Ammon's horn (tissue), 1 donor: ENCODE measurements at places on chromosomes 12 and 14.

DNA sequence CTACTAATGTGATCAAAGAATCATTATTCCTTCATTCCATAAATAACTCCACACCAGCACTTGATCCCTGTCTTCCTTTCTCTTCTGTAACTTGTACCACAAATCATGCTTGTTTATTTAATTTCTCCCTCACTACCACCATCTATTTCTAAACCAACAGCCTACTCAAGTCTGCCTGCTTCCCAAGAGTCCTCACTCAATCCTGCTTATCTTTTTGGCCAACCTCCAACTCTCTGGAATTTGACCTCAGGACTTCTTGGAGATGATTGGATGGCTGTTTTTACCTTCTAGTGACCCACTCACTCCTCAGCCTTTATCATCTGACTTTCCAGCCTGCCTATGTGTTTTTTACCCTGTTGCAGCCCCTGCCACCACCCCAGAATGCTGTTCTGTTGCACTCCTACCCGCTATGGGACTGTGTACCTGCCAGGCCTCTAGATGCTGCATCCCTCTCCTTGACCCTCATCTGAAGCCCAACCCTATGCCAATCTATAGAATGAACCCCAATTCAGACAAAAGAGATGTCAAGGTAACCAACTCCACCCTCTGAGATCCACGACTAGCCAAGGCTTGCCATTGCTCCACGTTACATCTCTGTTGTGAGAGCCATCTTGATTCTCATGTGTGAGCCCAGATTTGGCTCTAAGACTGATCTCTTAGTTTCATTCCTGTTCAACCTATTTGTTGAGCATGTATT lies 150.2 kb upstream of the PLEKHG7 start:
- no peak for DNase-seq

DNA sequence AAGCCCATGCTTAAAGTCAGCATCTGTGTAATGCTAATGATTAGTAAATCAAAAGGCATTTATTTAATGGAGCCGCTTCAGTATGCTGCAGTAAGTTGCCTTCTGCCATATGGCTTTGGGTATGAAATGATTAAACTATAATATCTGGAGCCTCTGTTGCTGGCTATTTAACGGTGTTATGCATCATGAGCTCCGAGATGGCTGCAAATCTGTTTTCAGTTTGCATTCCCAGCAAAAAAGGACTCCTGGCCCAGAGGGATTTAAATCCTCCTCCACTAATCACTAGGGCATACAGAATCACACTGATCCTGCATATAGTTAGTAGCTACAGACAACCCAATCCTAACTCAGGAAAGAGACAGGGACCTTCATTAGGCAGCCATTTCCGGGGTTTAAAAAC lies 171.5 kb upstream of the EEA1 start:
- no peak for DNase-seq

GRCh38 chr14:33376510-33376909 lies 437.8 kb downstream of the NPAS3 start:
- DNase-seq: no peak

- no peak for DNase-seq
Measured at GRCh38 chr14:24677956-24678355, 44.0 kb upstream of the GZMB start.

GRCh38 chr14:81031488-81031887 lies 76.1 kb downstream of the TSHR start:
- DNase-seq: no peak

DNA sequence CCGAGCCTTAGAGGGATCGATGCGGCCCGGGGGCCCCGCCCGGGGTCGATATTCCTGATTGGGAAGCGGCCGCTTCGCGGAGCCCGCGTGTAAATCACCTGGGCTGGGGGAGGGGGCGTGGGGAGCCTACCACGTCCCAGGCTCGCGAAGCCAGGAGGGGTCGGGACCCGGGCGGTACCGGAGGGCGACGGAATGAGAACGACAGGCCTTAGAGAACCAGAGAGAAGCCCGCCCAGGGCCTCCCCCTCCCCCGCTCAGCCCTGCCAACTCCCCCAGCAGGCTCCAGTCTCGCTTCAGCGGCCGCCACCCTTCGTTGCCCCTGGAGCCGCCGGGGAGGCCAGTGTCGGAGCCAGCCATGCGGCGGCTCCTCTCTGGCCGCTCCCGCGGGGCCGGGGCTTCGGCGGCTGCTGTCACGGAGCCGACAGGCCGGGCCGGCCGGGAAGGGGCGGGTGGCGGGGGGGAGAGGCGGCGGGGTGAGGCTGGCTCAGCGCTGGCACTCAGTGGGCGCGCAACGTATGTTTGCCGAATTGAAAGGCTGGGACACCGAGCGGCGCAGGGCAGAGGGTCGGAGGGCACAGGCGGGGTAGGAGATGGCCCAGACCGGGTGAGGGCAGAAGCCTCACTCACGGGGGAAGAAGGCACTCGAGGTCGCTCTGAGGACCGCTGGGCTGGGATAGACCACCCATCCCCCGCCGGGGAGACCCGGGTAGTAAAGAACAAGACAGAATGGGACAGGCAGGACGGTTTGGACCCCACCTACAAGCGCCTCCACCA lies 1.4 kb upstream of the DNAJC22 start:
- DNase-seq: no peak

DNA sequence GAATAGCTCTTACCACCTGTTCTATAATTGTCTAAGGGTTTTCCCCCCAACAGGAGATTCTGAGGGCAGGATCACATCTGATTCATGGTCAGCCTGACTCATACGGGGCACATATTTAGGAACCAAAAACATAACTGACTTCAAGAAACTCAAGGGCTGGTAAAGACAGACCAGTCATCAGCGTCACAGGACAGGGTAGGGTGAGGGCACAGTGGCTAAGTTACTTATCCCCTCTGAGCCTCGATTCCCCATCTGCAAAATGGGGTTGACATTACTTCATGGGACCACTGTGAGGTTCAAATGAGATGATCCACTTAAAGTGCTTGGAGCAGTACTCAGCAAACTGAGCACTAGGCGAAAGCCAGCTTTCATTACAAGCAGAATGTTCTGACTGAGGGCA lies 606 bp downstream of the CINP start:
- no peak for DNase-seq

DNA sequence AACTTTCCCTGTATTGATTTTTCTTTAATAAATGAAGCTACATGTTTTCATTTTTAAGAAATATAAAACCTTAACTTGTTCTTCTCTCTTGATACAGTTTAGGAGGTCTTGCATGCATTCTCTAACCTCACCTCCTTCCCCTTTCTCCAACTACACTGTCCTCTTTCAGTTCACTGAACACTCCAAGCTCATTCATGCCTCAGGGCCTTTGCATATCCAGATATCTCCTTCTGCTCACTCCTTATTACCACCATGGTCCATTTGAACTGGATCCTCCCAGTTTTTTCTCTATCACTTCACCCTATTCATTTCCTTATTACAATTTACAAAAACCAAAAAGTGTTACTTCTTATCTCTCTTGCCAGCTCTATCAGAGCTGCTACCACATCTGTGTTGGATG lies 242.9 kb upstream of the PLEKHG7 start:
- DNase-seq: no peak

GRCh38 chr12:107441665-107442300 lies 243.8 kb upstream of the PWP1 start:
- DNase-seq: no peak

DNA sequence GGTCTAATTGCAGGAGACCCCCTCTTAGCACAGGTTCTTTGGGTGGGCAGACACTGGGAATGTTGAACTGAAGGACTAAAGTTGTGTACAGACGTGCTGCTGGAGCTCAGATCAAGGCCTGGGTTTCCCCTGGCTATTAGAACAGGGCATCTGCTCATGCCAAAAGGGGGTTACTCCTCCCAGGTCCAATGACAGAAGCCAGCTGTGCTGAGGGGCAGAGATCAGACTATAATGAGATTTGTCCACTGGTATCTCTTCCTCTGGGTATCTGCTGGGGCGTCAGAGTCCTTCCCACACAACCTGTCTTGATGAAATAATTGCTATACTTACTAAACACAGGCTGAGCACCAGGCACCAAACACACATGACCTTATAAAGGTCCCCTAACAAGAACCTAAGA lies 42.6 kb downstream of the LTBP2 start:
- no peak for DNase-seq

GRCh38 chr12:67070307-67070600 lies 198.9 kb upstream of the CAND1 start:
- DNase-seq: no peak

- no peak for DNase-seq
Measured at GRCh38 chr14:71078500-71078899, 171.2 kb downstream of the PCNX1 start.

GRCh38 chr12:71947645-71948105 lies 9.0 kb downstream of the TPH2 start:
- peak; percentile 52 for DNase-seq

GRCh38 chr12:74781991-74782485 lies 244.4 kb downstream of the ATXN7L3B start:
- no peak for DNase-seq

DNA sequence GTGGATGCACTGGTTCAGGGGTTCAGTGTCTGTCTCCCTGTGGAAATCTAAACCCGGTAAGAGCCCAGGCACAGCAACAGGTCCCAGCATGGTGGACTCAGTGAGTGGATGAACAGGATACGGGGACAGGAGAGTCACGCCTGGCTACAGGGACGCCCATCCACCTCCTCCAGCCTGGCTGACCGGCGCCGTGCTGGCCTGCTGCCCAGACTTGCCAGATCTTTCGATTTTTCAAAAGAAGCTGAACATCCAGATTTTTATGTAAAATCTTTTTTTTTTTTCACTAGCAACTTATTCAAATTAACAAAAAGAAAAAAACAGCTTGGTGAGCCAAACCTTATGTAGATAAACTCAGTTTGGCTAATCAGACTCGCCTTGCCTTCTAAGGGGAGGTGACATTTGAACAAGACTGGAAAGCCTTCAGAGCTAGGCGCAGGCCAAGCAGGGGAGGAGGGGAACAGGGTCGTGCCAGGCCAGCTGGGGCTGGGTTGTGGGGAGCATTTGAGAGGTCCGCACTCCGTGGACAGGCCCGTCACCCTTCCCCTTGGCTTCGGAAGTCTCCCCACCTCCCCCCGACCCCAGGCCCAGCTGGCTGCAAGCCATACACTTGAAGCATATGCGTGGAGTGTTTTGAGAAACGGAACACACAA lies 87.8 kb upstream of the NCOR2 start:
- peak; percentile 87 for DNase-seq

DNA sequence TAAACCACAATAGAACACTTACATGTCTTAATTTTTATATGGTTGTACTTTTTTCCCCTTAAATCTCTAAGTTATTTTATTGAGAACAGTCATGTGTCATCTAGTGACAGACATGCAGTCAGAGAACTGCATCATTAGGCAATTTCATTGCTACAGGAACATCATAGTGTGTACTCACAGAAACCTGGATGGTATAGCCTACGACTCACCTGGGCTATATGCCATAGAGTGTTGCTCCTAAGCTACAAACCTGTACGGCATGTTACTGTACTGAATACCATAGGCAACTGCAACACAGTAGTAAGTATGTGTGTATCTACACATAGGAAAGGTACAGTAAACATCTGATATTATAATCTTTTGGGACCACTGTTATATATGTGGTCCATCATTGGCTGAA lies 557.6 kb downstream of the PRKD1 start:
- no peak for DNase-seq

- DNase-seq: no peak
Measured at GRCh38 chr12:14810953-14811483, 3.0 kb downstream of the SMCO3 start.

- DNase-seq: no peak
Measured at GRCh38 chr12:56529656-56530055, 8.0 kb downstream of the RBMS2 start.

DNA sequence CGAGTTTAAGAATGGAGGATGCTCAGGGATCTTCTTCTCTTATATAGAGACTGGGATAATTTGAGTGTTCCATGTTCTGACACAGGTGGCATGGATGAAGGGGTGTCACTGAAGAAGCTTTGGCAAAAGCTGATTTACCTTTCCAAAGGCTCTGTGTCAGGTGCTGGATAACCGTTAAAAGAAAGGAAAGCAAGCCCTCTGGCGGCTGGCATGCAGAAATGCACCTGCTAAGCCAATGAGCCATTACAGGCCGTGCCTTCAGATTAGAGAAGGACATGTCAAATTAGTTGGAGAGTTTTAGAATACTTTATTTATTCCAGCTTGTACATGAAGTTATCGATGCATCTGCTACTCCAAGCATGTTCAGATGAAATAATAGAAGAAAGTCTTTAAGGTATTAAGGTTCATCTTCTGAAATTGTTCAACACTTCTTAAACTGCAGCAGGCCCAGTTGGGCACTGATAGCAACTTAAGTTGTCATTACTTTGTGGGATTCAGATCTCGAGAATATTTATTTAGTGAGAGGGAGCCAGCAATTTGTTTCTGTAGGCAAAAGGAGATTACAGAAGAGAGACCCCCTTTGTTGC lies 678.2 kb downstream of the NRXN3 start:
- DNase-seq: peak; percentile 60

- DNase-seq: no peak
Measured at GRCh38 chr12:131510431-131510830, 200.5 kb upstream of the SFSWAP start.

DNA sequence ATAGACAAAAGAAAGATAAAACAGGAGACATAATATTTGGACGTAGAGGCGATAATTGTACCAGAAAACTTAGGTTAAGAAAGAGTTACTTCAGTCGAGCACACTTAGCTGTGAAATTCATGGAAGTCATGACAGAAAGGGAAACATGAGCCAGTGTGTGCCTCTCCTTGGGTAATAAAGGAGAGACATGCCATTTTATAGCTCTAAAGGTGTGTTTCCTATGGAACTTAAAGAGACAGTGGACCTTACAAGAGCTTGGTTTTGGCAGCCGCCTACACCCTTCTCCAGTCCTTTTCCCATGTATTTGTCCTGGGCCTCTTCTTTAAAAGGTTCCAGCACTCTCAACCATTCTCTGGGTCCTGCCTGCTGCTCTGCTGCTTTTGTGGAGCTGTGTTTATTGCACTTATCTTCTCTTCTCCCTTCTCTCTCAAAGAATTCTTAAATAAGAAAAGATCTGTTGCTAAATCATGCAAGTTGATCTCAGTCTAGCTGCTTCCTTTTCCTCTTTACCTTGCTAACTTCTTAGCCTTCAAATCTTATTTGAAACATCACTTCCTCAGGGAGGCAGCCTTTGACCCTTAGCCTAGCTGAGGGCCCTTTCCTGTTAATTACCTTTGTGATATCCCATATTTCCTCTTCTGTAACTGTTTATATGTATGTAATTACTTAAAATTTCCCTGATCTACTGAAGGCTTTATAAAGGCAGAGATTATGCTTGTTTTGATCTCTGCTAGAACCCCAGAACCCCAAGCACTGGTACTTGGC lies 81.8 kb upstream of the EVL start:
- no peak for DNase-seq

- no peak for DNase-seq
Measured at GRCh38 chr12:80193865-80194264, 94.5 kb downstream of the OTOGL start.
